GM12878 (cell line): ENCODE measurements at places on chromosomes 7 and 10.

- H3K27ac ChIP-seq: no peak overlapping the region
- no peak overlapping the region for H3K4me3 ChIP-seq
- peaks cover 53% of the 10 kb centered on the region for H3K27me3 ChIP-seq
These were observed 9.1 kb downstream of the EN2 start for GRCh38 chr7:155466814-155467733.

- H3K36me3 ChIP-seq: no peaks in the 10 kb centered on the region
- H3K4me3 ChIP-seq: no peak overlapping the region
- no peak for DNase-seq
- no peak overlapping the region for H3K27ac ChIP-seq
These were observed 9.0 kb downstream of the SCART1 start for GRCh38 chr10:133462512-133463305.

DNA sequence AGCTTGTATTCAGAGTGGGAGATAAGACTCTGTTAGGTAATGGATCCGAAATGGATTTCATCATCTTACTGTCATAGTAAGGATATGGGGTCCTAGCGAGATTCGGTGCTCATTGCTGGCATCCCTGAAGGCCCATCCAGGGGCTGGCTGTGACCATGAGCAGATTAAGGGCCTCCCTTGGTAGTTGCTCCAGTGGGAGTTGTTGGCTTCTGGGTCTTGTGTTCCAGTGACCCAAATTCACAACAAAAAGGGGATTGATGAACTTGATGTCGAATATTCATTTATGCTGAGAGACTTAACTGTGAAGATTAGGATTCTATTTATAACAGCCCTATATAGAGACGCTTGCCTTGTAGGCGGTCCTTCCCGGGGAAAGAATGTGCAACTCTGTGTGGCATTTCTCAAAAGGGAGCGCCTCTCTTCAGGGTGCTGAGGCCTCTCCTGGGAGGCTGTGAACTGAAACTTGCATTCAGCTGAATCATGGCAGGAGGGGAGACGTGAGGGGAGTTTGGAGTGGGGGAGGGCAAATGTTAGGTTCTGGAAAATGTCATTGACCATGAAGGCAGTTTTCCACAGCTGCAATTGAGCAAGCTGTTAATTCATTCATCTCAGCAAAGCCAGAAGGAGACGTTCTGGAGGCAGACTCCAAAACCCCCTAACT, 233.1 kb upstream of the FZD8 start:
- H3K27ac ChIP-seq: no peak overlapping the region
- no peak for DNase-seq
- no peaks in the 10 kb centered on the region for H3K27me3 ChIP-seq

- no peak for DNase-seq
- no peak overlapping the region for H3K27ac ChIP-seq
- H3K27me3 ChIP-seq: no peaks in the 10 kb centered on the region
- H3K4me3 ChIP-seq: no peak overlapping the region
- H3K36me3 ChIP-seq: no peaks in the 10 kb centered on the region
- H3K4me1 ChIP-seq: no peaks in the 10 kb centered on the region
These were observed 142.9 kb upstream of the VWC2 start for GRCh38 chr7:49630513-49630912.

DNA sequence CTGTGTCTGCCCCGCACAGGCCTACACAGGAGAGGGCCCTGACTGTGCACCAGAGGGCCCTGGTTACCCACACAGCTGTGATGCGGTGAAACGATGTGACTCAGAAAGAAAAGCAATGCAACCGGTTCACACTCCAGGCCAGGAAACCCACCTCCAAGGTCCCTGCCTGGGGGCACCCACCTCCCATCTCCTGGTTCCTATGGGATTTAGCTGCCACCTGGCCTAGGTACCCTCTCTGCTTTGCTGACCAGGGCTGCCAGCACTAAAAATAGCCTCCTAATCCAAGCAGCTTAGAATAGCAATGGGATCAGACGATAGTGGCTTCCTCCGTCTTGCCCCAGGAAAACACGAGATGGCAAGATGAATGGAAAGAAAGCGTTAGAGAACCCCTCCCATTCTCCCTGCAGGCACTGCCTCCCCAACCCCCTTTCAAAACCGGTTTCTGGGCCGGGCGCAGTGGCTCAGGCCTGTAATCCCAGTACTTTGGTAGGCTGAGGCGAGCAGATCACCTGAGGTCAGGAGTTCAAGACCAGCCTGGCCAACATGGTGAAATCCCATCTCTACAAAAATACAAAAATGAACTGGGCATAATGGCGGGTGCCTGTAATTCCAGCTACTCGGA, 12.4 kb downstream of the RBP3 start:
- H3K36me3 ChIP-seq: no peaks in the 10 kb centered on the region
- H3K27ac ChIP-seq: no peak overlapping the region
- H3K27me3 ChIP-seq: no peaks in the 10 kb centered on the region; the same call in 1 of the 2 replicates
- no peak overlapping the region for H3K4me3 ChIP-seq
- H3K4me1 ChIP-seq: no peaks in the 10 kb centered on the region

DNA sequence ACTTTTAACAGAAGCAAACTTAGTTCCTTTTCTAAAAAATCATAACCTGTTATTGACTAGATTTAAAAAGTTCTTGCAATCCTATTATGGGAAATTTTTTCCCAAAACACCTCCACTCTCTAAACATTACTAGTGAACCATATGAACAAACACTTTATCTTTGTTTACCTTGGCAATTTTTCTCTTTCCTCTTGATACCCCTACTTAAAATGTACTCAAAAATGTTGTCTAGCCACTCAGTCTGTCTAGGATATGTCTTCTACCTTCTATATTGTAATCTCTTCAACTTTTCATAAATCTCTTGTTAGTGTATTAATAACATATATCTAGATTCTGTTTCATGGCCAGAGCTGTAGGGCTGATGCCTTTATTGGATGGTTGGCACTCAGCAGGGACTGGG, 630.0 kb upstream of the GRM3 start:
- H3K27ac ChIP-seq: no peak overlapping the region
- H3K36me3 ChIP-seq: no peaks in the 10 kb centered on the region
- H3K4me3 ChIP-seq: no peak overlapping the region
- no peaks in the 10 kb centered on the region for H3K27me3 ChIP-seq
- no peaks in the 10 kb centered on the region for H3K4me1 ChIP-seq

GRCh38 chr10:11685787-11686218, 56.4 kb upstream of the ECHDC3 start:
- peaks cover 48% of the 10 kb centered on the region for H3K4me1 ChIP-seq
- peak overlapping the region; percentile 100 for H3K27ac ChIP-seq
- H3K4me3 ChIP-seq: peak overlapping the region; percentile 44; the same call in 1 of the 2 replicates
- peak; percentile 81 for DNase-seq
- no peaks in the 10 kb centered on the region for H3K36me3 ChIP-seq

DNA sequence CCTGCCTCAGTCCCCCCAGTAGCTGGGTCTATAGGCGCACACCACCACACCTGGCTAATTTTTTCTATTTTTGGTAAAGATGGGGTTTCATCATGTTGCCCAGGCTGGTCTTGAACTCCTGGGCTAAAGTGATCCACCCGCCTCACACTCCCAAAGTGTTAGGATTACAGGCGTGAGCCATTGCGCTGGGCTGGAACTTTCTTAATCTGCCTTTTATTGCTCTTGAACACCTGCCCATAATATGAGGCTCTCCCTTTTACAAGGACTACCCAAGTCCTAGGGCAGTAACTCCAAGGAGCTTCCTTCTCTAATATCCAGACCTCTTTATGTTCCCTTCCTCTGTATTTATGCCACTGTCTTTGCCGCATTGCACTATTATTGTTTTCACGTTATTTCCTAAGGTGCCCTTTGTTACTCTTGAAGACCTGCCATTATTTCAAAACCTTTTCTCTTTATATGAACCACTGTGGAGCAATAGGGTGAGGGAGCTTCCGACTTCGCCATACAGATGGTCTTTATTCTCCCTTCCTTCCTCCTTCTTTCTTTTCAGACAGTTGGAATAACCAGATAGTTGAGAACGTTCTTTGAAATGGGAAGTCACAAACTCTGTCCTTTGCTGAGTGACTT, 36.3 kb upstream of the TCF7L2 start:
- H3K36me3 ChIP-seq: no peaks in the 10 kb centered on the region
- H3K4me1 ChIP-seq: no peaks in the 10 kb centered on the region
- DNase-seq: no peak

- no peaks in the 10 kb centered on the region for H3K27me3 ChIP-seq
- H3K4me1 ChIP-seq: peaks cover 39% of the 10 kb centered on the region
- no peak for DNase-seq
- no peak overlapping the region for H3K27ac ChIP-seq
- no peak overlapping the region for H3K4me3 ChIP-seq
- H3K36me3 ChIP-seq: no peaks in the 10 kb centered on the region; the same call in 1 of the 2 replicates
These were observed 16.7 kb downstream of the ITGB1 start for GRCh38 chr10:32941357-32941756.

DNA sequence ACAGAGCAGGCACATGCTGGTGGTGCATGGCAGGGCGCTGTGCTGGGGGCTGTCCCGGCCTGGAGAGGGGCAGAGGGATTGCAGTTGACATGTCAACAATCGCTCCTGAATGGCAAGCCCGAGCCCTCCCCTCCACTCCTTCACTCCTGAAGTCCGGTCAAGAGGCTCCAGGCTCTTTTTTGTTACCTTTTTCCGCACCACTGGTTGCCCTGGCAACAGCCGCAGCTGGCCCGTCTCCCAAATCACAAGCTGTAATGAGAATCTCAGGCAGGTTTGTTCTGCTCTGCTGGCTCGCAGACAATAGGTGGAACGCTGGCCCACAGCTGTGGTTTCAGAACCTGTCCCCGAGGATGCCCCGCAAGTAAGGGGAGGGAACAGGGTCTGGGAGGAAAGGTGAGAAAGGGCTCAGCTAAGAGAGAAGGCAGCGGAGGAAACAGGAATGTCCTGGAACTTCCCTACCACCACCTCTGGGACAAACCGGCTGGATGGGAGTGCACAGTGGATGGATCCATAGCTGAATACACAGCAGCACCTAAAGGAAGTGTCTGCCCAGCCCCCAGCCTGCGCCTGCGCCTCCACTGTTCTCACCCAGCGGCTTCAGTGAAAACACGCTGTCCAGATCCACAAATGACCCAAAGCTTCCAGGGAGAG, 58.9 kb downstream of the CALML3 start:
- peaks cover 51% of the 10 kb centered on the region for H3K4me1 ChIP-seq
- H3K4me3 ChIP-seq: 0 out of 2 replicates have a peak overlapping the region, but pooled peaks have one; percentile 3
- peak overlapping the region; percentile 28 for H3K27ac ChIP-seq
- H3K27me3 ChIP-seq: peaks cover 1% of the 10 kb centered on the region

DNA sequence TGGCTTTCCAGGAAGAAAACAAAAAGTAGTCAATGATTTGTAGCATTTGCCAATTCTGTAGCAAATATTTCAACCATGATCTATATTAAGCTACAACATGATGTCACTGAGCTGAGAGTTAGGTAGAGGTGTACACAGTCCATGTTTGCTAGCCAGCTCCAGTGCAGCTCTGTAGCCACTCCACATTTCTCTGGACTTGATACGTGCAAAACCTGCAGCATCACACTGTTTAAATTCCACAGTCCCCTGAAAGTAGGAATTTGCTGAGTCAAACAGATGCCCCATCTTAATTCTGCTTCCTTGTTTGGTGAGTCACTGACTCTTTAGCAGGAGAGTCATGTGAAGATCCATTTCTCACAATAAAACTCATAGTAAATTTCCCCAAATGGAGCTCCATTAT, 89.8 kb upstream of the LRRTM3 start:
- H3K36me3 ChIP-seq: no peaks in the 10 kb centered on the region
- no peak overlapping the region for H3K27ac ChIP-seq
- DNase-seq: no peak

- no peaks in the 10 kb centered on the region for H3K4me1 ChIP-seq
- no peak overlapping the region for H3K4me3 ChIP-seq
- H3K36me3 ChIP-seq: no peaks in the 10 kb centered on the region
- no peak overlapping the region for H3K27ac ChIP-seq
These were observed 9.9 kb upstream of the ACSL5 start for GRCh38 chr10:112363696-112364688.

GRCh38 chr7:12094365-12094921, 116.7 kb upstream of the TMEM106B start:
- DNase-seq: no peak
- no peaks in the 10 kb centered on the region for H3K36me3 ChIP-seq
- no peak overlapping the region for H3K27ac ChIP-seq
- H3K4me3 ChIP-seq: no peak overlapping the region
- no peaks in the 10 kb centered on the region for H3K27me3 ChIP-seq
- no peaks in the 10 kb centered on the region for H3K4me1 ChIP-seq

GRCh38 chr10:28765641-28766040, 88.3 kb downstream of the BAMBI start:
- no peaks in the 10 kb centered on the region for H3K4me1 ChIP-seq
- H3K4me3 ChIP-seq: no peak overlapping the region
- H3K27ac ChIP-seq: no peak overlapping the region
- no peaks in the 10 kb centered on the region for H3K36me3 ChIP-seq
- H3K27me3 ChIP-seq: no peaks in the 10 kb centered on the region
- no peak for DNase-seq

GRCh38 chr7:3243256-3243655, 57.8 kb upstream of the SDK1 start:
- no peaks in the 10 kb centered on the region for H3K36me3 ChIP-seq
- no peak overlapping the region for H3K4me3 ChIP-seq
- H3K27me3 ChIP-seq: no peaks in the 10 kb centered on the region
- DNase-seq: no peak

- no peak overlapping the region for H3K27ac ChIP-seq
- DNase-seq: no peak
- no peak overlapping the region for H3K4me3 ChIP-seq
- no peaks in the 10 kb centered on the region for H3K27me3 ChIP-seq
- H3K4me1 ChIP-seq: no peaks in the 10 kb centered on the region
These were observed 574.5 kb downstream of the TYW1 start for GRCh38 chr7:67571026-67571545.

DNA sequence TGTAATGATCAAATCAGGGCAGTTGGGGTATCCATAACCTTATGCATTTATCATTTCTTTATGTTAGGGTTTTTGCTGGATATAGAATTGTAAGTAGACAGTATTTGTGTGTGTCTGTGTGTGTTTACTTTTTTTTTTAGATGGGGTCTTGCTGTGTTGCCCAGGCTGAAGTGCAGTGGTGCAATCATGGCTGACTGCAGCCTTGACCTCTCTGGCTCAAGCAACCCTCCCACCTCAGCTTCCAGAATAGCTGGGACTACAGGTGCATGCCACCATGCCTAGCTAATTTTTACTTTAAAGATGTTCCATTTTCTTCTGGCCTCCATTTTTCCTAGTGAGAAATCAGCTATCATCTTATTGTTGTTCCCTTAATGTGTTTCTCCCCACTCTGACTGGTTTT, 10.1 kb upstream of the RHEB start:
- H3K4me3 ChIP-seq: no peak overlapping the region
- no peaks in the 10 kb centered on the region for H3K27me3 ChIP-seq
- DNase-seq: no peak
- no peak overlapping the region for H3K27ac ChIP-seq
- no peaks in the 10 kb centered on the region for H3K36me3 ChIP-seq
- H3K4me1 ChIP-seq: no peaks in the 10 kb centered on the region
